ENCODE measurements at places on chromosomes 1 and 21.

GRCh38 chr1:43305461-43305860 lies 4.7 kb downstream of the TIE1 start:
- no peak for DNase-seq

DNA sequence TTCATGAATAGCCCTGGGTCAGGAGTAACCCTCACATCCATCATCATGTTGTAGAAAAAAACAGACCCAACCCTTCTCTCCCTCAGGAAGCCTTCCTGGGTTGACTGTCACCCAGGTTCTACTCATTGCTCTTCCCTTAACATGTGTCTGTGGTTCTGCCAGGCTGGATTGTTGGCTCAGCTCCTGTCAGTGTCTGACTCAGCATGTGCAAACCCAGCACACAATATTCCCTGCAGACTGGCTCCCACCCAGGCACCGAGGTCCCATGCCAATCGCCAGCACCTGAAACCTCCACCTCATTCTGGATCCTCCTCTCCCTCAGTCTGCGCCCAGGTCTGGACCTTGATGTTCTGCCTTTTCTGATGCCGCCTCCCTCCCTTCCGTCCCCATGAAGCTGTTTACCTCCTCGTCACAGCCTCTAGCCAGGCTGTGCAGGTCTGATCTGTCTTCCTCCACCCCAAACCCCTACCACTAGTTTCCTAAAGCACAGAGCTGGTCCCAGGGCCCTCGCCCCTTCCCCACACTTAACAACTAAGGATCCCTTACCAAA lies 4.3 kb upstream of the S100A8 start:
- DNase-seq: no peak

DNA sequence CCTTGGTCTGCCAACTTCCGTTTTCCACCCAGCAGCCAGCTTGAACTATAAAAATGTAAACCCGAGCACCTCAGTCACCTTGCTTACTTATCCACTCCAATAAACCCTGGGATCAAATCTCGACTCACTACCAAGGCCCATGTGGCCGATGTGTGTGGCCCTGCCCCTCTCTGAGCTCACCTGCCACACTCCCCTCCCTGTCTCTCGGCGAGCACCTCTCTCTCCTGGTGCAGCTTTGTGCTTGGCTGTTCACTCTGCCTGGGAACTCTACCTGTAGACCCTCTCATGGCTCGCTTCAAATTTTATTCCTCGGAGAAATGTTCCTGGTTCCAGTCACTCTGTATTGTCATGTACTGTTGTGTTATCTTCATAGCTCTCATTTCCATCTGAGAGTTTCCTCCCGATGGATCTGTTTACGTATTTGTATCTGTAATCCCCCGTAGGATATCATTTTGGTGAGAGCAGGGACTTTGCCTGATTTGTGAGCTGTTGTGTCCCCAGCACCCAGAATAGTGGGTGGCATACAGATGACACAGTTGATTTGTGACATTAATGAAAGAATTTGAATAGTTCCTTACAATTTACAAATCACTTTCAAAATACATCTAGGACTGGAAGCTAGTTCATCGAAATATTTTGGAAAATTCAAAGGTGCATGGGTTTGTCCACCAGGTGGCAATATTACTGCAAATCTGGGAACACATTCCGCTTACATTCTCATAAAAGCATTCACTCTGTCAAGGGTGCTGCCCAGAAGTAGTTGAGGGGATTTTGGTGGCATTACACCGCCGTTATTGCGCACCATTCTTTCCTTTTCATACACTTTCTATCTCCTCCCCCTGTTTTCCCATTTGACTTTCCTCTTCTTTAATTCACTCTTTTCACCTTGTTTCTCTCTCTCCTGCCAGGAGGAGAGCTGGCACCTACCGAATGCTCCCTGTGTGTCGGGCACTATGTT lies 95.3 kb downstream of the ABCA4 start:
- DNase-seq: no peak

- DNase-seq: no peak
Observed at GRCh38 chr1:159142391-159142663, 29.1 kb upstream of the CADM3 start.

- no peak for DNase-seq
Observed at GRCh38 chr21:28991861-28992525, 684 bp downstream of the LTN1 start.

DNA sequence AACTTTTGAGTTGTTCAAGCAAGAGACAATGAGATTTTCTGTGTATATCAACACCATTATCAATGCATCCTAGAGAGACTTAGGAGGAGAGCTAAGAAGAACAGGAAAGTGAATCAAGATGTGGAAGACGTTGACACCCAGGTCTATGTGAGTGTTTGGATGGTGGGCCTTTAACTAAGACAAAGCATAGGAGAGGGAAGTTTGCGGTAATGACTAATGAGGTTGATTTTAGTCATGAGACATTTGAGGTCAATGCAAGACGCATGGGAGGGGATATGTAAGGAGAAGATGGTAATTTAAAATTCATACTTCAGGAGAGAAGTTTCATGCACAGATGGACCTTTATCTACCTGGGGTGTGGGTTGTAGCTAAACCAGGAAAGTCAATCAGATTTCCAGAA lies 269.6 kb downstream of the VAV3 start:
- no peak for DNase-seq

DNA sequence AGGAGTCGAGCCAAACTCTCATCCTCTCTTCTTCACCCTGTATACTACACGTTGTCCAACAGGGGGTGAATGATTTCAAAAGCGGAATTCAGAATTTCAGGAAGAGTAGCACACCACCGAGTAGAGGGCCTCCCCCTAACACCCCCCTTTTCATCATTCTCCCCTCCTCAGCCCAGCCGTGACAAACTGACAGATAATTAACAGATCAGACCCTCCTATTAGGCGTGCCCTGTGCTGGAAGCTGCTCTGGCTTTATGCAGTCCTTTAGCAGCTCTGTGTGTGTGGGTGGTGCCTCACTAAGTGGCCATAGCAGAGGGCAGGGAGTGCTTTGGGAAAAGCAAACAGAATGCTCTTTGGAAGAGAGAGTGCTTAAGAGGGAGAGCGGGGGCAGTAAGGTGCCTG lies 44.3 kb downstream of the PEX14 start:
- DNase-seq: no peak

DNA sequence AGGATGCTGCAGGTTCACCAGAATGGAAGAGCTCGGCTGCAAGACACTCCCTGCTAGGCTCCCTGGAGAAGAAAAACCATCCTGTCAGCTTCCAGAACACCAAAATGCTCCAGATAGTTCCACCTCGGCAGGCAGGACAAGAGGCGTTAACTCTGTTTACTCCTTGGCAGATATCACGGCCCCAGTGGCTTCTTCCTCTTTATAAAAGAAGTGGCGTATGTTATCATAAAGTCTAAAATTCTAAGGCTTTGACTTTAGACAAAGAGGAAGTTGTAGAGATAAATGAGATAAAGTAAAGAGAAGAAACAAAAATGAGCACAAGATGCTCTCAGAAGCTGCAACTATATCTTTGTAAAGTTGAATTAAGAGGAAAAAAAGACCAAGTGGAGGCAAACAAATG lies 24.3 kb upstream of the MTF1 start:
- DNase-seq: no peak

- no peak for DNase-seq
Observed at GRCh38 chr1:236400061-236400603, 6.0 kb downstream of the EDARADD start.

DNA sequence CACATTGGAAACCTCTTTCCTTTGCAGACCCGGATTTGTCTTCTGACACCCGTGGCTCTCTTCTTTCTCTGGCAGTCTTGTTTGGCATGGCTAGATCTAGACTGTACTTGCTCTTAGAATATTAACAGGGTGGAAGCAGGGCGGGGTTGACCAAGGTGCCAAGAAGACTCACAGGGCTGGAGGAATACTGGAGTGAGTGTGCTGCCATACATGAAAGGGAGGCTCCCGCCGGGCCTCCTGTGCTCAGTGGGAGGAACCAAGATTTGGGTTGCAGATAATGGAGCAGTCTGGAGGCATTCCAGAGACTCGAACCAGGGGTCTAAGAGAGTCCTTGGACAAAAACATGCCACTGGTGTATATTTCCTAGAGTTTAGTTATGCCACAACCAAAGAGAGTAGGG lies 27.6 kb upstream of the SNX27 start:
- DNase-seq: no peak

DNA sequence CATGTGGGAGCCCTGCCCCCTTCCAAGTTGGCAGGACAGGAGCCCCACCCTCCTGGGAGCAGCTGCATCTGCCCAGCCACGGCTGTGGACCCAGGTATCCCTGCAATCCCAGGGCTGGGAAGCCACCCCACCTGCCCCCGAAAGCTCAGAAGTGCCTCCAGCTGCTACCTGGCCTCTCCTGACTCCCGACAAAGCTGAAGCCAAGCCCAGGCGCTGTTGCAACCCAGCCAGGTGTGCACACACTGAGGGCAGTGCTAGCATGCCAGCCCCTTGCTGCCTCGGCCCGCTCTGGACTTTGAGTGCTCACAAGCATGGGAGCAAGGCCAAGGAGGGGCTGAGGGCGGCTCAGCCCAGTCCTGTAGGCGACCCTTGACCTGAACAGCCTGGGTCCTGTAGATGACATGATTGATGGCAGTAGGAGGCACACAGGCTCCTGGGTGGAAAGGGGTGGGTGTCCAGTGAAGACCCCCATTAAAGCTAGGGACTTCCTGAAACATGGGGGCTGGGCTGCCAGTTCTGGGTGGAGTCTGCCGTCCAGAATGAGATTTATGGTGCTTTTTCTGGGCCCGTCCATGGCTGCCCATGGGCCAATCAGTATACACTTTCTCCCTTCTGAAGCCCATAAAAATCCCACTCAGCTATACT lies 2.8 kb upstream of the SSU72 start:
- no peak for DNase-seq

DNA sequence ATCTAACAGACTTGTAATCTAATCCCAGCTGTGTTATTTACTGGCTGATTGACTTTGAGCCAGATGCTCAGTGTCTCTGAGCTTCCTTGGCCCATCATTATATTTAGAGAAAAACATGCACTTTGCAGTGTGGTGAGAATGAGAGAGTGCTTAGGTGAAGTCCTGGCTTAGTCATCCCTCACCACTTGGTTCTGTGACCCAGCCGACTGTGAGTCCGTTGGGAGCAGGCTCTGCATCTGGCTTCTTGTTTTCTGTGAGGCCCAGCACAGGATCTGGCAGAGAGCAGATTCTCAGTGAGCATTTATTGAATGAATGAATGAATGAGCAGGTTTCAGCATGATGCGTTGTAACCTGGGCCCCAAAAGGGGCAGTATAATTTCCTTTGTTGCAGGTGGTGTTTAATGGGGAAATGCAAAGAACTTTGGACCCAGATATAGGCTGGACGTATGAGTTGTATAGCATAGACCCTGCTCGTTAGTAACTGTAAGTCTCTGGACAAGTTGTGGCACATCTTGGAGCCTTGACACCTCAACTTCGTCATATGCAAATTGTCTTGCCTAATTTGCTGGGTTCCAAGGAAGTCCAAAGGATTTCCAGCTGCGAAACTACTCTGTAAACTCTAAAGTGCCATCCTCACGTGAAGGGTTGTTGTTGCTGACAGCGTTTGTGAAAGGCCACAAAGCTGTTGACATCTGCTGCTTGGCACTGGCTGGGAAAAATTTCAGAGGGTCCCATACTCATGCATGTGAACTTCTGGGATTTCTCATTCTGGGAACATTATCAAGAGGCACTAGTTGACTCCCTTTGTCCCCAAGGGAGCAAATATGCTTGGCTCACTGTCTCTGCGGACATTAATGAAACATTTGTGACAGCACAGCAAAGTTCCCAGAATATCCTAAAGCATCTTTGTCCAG lies 138.8 kb upstream of the USP24 start:
- DNase-seq: no peak
